Daoy (cell line): ENCODE measurements at places on chromosomes 2 and 18.
A peak's percentile ranks its signal among the peaks of the same experiment; 100 is the strongest.

GRCh38 chr2:1371082-1371481 lies 42.2 kb upstream of the TPO start:
- DNase-seq: peak; percentile 66

GRCh38 chr2:236656166-236656565 lies 86.5 kb downstream of the ACKR3 start:
- no peak for DNase-seq

DNA sequence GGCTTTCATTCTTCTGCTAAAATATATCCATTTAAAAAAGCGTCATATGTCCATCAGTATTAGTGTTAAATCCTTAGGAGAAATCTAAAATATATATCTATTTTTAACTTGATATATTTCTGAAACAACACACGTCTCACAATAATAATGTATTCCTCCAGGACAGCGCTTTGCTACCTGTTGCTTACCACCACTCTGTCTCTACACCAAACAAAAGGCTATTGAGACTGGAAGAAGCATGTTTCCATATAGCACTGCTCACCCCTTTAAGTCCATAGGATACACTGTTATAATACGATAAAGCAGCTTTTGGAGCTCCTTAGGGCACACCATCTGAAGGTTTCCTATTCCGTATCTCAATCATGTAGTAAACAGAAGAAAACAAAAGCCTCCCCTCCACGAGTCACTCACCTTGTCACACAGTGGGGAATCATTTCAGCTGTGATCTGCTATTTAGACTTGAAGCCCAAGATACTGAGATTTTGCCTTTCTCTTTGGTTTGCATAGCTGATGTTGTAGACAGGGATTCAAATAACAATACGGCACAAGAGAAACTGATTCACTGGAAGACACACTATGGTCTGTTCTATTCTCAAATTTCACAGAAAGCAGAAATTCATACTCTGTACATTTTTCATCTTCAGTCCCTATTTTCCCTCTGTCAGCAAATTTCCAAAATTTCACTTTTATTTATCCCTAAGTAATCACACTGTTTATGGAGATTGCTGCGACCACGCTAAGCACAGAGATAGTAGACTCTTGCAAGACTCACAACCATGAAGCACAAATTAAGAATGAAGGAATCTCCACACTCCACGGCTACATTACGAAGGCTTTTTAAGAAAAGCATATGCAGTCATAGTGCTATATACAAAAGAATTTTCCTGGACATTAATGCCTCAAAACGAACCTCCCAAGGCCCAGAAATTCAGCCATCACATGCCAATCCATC lies 187.1 kb downstream of the TCF4 start:
- no peak for DNase-seq

- DNase-seq: peak; percentile 16
These were observed 1.5 kb downstream of the TTC32 start for GRCh38 chr2:19899985-19900930.

GRCh38 chr2:239961662-239962613 lies 63.2 kb downstream of the NDUFA10 start:
- no peak for DNase-seq

- DNase-seq: no peak
These were observed 445.1 kb upstream of the TRIB2 start for GRCh38 chr2:12271589-12271984.

DNA sequence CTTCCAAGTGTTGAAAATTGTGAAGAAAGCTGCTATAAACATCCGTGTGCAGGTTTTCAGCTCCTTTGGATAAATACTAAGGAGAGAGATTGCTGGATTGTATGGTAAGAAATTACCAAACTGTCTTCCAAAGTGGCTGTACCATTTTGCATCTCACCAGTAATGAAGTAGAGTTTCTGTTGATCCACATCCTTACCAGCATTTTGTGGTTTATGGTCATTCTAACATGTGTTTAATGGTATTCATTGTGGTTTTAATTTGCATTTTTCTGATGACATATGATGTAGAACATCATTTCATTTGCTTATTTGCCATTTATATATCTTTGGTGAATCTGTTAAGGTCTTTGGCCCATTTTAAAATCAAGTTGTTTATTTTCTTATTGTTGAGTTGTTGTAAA lies 260.7 kb downstream of the SPAG16 start:
- no peak for DNase-seq

- no peak for DNase-seq
These were observed 101.9 kb downstream of the GPD2 start for GRCh38 chr2:156538083-156538504.

- no peak for DNase-seq
These were observed 218.8 kb downstream of the CBLN2 start for GRCh38 chr18:72325307-72325706.

DNA sequence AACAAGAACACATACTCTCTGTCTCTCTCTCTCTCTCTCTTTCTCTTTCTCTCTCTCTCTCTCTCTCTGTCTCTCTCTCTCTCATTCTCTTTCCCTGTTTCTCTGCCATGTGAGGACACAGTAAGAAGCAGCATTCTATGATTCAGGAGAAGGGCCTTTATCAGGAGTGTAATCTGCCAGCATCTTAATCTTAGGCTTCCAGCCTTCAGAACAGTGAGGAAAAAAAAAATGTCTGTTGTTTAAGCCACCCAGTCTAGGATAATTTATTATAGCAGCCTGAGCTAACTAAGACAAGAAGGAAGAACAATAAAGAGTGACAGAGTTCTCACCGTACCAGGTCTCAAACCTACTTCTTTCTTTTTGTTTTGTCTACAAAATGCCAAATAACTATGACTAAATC lies 399.4 kb downstream of the SOCS6 start:
- no peak for DNase-seq

- no peak for DNase-seq
These were observed 145.1 kb downstream of the COMMD1 start for GRCh38 chr2:62050456-62051045.

DNA sequence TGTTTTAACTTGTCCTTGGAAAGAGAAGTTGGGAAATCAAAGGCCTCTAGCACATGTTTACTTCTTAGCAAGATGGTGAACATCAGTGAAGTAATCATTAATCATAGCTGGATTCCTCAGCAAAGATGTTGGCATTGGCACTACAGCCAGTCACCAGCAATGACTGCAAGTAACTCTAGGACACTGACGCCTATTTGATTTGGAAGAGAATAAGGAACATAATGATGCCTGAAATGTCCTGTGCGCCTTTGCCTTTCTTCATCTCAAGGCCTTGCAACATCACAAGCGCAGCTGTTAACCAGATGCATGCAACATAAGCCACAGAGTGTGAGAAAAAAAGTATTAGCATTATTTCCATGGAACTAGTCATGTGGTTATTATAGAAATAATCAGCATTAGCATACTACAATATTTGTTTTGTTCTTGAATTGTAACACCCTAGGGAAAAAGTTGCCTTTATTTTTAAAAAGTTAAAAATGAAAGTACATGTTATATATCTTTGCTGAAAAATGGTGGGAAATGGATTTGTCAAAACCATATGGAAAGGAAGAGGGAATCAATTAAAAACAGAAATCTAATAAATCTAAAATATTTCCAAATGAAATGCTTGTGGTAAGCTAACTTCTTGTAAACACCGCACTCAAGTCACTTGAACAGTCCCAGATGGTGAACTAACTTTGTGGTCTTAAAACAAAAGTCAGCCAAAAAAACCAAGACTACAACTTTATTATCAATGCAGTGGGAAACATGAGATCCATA lies 55.6 kb downstream of the THADA start:
- DNase-seq: peak; percentile 13
